Ovary (tissue), 10 donors: ENCODE measurements at places on chromosomes 1 and 21. TPM values are rescaled to one million over a fixed set of nuclear protein-coding genes. Genes with fewer than 3 reads are reported as not detected.

DNA sequence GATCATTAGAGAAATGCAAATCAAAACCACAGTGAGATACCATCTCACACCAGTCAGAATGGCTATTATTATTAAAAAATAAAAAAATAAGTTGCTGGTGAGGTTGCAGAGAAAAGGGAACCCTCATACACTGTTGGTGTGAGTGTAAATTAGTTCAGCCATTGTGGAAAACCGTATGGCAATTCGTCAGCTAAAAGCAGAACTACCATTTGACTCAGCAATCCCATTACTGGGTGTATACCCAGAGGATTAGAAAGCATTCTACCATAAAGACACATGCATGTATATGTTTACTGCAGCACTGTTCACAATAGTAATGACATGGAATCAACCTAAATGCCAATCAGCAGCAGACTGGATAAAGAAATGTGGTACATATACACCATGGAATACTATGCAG lies 42.2 kb downstream of the GIPC2 start:
- DNase-seq, result no peak

- no peak for DNase-seq
These were observed 238.4 kb upstream of the CACYBP start for GRCh38 chr1:174761335-174761734.

GRCh38 chr1:114482585-114482984 lies 28.4 kb downstream of the TRIM33 start:
- no peak for DNase-seq

DNA sequence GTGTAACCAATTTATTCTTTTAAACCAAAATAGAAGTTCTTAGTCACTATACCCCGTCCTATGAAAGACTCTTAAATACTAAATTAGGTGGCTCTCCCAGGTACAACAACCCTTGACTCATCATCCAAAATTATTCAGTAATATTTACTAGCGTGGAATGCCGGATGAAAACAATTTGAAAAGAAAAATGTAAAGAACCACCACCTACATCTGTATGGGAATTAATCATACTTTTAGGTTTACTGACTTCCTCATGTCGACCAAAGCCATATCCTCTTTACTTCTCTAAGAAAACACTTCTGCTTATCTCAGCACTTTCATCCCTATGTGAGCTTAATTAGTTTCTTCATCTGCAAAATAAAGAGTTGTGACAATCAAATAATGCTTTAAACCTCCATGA lies 139.6 kb downstream of the AKT3 start:
- no peak for DNase-seq

- DNase-seq, result no peak
These were observed 352.9 kb downstream of the LTN1 start for GRCh38 chr21:28639737-28640136.

GRCh38 chr1:151846062-151846568 lies 6.5 kb upstream of the C2CD4D start:
- DNase-seq, result no peak

- no peak for DNase-seq
These were observed 21.5 kb downstream of the NPHP4 start for GRCh38 chr1:5970610-5971273.

PGLYRP4 gene
- not detected for total RNA-seq

GPR37L1 gene
- 0.25 TPM for total RNA-seq
